ENCODE measurements at places on chromosomes 1 and 21.

- DNase-seq = no peak
Measured at GRCh38 chr1:98099501-98099900, 178.7 kb upstream of the DPYD start.

- DNase-seq = no peak
Measured at GRCh38 chr21:21661741-21662140, 663.5 kb downstream of the NCAM2 start.

DNA sequence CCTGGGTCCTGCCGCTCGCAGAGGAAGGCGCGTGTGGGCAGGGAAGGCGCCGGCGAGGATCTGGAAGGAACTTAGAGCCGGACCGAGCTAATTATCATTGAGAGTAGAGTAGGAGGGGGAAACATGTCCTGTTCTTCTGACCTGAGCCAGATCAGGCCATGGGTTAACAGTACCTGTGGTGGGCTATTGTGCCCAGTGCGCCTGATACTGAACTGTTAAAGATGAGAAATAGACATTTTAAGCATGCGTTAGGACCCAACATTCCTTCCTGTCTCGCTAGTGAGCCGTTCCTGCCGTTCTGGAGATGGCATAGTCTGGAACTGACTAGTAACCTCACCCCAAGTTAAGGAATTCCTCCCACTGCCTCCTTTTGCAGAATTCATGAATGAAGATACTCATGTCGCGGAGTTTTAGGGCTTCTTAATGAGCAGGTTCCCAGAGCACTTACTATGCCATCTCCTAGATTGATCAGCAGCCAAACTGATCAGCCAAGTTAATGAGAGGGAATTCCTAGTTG is 870 bp downstream of the STRIP1 start:
- no peak for DNase-seq

DNA sequence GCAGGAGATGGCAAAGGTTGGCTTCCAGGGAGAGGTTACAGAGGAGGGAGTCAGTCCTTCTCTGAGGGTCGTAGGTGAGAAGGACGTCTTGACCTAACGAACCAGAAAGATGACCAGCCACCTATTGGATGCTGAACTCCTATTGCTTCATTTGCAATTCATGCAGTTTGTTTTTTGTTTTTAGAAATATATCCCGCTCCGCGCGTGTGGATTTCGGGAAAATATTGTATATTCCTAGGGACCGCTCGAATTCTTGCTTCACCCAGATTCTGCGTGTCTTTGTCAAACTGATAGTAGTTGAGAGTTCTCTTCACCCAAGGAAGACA is 564 bp downstream of the DISP1 start:
- DNase-seq = no peak

DNA sequence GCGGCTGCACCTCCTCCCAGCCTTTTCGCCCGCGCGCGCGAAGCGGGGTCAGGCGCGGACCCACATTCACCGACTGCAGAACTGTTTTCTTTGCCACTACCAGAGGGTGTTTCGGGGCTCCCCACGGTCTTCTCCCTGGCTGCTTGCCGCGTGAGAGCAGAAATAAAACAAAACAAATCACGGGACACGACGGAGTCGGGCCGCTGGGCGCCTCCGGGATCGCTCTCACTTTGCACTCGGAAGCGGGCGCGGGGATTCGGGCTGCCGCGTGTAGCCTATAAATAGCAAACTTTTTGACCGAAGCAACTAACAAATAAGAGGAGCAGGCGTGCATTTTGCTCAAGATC is 412.3 kb upstream of the ESRRG start:
- DNase-seq = no peak

GRCh38 chr1:78333502-78333901 is 157.3 kb upstream of the PTGFR start:
- no peak for DNase-seq

DNA sequence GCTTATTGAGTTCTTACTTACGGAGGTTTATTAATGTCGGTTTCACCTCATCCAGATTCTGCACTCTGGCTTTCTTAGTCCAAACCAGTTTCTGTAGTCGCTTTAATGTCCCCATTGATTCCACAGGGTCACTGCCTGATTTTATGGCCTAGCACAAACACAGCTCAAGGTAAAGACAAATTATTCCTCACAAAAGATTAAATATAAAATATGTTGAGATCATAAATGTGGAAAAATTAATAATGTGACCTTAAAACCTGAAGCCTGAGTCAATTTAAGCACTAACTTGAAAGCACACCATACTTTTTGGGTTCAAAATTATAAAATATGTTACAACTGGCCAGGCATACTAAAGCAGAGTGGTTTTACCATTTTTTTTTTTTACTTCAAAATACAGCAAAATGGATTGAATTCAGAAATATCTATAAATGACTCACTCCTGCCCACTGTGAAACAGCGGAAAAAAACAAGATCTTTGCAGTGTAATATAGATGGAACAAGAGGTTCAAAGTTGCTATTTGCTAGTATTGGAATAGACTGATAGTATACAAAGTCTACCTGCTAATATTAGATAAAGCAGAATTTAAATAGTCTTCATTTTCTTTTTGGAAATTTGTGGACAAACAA is 37.6 kb upstream of the SAMSN1 start:
- no peak for DNase-seq

DNA sequence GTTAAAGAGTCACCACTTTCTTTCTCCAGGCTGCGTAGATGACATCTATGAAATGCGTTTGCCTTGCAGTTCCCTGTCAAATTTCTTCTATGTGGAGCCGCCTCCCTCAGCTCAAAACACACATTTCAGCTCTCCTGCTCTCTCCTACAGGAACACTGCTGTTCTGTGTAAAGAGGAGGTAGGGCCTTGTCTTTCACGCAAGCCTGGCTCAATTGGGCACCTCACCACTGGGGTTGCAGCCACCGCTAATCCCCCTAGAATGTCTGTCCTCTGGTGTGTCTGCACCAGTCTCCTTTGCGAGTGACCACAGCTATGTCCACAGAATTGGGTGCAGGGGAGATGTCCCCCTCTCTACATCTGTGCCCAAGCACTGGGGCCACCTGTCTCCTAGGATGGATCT is 31.8 kb upstream of the CFHR4 start:
- DNase-seq = no peak

DNA sequence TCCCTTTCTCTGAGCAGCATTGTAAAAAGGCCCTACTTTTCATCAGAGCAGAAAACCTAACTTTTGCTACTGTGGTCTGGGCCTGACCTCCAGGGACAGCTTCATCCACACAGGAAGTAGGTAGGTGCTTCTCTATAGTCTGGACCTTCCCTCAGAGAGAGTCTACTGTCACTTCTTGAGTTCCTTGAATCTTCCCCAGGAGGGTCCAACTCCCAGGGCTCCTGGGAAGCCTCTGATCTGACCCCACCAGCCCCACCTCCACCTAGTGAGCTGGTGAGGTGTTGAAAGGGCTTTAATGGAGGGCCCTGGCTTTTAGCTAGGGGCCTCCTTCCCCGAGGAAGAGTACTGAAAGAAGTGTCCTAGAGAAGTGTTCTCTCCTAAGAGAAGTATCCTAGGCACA is 2.7 kb upstream of the VANGL2 start:
- DNase-seq = no peak

DNA sequence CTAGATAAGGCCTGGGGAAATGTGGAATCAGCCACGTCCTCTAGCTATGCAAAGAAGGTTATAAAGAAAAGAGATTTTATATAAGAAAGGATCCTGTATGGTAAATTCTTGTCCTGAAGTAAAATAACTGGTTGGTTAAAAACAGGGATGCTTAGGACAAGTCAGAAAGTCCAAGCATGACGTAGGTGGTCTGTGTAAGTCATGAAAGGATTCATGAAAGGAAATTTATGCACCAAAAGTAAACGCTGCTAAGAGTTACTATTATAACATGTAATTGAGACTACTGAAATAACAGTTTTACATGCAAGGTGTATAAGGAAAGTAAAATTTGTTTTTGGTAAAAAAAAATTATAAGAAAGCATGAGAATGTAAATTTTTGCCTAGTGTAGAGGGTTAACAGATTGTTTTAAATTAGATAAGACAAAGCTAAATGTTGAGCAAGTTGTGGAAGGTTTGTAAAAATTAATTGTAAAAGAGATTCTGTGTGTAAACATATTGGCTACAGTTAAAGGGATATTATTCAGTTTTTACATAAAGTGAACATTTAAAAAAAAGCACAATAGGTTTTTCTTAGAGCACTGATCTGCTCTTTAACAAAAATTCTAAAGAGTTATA is 43.9 kb downstream of the PIGK start:
- DNase-seq = no peak

DNA sequence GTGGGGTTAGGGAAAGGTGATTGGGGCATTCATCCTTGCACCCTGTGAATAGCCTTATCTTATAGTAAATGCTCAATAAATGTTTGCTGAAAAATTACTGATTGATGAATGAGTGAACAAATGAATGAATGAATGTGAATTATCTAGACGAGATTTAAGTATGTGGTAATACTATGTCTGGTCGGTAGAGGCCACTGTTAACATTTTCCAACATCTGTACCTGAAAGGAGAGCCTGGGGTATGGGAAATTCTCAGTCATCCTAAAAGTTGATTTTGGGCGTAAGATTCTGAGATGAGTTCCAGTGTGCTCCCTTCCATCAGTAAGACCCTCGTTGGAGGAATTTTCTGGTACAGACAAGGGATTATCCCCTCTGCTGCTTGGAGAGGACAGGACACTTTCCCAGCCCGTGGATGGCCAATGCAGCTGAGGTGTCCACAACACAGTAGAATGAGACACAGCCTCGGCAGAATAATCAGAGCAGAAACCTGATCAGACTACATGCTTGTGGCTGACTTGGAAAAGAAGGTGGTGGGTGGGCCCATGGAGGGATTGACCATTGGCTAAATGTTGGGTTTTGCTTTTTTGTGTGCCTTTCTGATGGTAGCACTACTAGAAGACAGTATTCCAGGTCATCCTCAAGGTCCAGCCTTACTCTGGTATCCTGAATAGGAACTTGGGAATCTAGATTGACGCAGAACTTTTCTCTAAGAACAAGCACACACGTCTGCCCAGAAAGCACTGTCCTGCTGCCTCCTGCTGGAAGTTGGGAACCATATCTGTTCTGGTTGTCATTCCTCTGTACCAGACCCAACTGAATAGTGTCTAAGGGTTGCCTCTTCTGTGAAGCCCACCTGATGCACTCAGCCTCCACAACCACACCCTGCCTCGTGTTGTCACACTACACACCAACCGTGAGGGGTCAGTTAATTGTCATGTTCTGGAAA is 262.0 kb downstream of the TNR start:
- DNase-seq = no peak

DNA sequence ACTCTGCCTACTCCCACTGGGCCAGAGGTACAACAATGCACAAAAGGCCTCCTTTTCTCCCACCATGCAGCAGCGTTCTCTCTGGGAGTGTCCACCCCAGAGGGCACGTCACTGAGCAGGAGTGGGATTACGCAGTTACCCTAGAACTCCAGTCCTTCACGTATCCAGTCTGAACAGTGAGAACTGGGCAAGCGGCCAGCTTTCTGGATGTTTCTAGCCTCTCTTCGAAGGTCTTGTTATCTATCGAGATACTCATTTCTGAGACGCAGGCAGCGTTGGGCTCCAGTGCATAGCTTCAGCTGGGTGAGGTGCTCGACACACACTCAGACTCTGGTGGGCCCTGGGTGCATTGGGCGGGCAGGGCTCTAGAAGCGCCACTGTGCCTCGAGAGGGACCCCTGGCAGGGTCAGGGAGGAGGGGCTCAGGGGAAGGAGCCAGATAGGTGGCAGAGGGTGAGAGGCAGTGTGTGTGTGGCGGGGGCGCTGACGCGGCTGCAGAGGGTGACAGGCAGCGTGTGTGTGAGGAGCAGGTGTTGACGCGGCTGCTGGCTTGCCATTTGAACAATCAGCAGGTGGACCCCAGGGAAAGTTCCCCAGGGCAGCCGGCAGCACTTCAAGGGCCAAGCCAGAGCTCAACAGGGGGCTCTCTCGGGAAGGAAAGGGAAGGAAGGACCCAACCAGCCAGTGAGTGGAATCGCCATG is 27.9 kb downstream of the PRDM15 start:
- no peak for DNase-seq

- no peak for DNase-seq
Measured at GRCh38 chr1:34212673-34213072, 36.0 kb downstream of the C1orf94 start.

- no peak for DNase-seq
Measured at GRCh38 chr1:7638078-7638477, 133.0 kb upstream of the VAMP3 start.

DNA sequence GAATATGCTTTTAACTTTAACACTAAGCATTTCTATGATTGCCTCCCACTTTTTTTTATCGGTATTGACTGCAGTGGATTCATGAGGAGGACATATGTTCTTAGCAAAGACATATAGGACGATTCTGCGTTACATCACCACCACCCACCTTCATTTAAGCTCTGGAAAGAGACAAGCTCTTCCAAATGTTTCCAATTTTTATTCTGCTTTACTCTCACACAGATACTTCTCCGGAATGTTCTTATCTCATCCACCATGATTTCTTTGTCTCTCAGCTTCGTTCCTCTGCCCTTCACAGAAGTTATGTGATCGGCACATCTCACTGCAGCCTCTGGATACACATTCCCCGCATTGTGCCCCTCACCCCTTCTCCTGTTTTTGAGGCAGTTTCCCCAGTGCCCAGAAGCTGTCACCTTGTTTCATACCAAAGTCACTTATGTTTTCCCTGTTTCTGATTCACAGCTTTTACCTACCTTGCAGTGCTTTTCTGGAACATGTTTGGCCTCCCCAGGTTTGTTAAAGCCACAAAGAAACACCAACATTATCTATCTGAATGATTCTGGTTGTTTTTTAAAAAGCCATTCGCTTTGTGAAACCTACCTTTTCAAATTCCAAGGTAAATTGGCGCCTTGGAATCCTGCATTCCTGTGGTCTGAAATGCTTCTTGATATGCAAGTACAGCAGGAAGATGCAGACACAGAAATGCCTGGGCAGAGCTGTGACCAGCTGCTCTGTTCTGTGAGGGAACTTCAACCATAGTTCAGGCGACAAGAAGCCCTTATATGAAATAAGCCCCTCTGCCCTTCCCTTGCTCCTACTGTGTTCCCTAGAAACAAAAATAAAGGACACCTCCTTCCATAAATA is 1020.2 kb downstream of the TTLL7 start:
- no peak for DNase-seq

DNA sequence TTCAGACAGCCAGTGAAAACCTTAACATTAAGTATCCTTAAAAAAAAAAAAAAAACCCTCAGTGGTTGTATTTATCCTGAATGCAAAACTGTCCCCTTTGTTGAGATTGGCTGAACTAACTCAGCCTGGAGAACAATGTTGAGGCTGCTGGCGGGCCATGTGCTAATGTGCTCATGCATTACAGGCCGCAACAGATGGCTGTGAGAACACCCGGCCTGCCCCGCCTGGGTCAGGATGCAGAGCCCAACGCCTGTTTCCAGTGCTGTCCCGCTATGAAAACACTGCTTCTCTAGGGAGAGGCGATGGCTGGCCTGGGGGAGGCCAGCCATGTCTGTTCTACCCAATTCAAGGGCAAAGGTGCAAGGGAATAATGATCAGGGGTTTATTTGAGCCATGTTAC is 13.8 kb downstream of the OLIG2 start:
- no peak for DNase-seq

DNA sequence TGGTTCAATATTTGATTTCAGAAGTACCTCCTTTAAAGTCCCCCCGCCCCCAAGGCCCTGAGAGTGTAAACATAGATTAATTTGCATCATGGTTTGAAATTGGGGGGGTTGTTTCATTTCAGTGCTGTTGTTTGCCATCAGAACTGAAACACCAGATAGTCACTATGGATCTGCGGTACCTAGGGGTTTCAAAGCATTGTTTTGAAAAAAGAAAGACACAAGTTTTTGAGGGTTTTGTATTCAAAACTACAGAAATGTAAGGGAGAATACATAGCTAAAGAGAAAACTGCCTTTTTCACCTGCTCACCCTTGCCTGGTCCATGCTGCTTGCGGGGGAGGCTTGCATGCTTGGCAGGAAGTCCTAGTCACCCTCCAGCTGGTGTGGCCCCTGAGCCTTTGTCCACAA is 59.3 kb downstream of the ACP6 start:
- DNase-seq = no peak

Measured in NCI-H2081 treated with DMSO at 0.1 percent for 48 hours (cell line).